NCI-H460 (cell line): ENCODE measurements at places on chromosomes 5 and 9. TPM values are rescaled to one million over a fixed set of nuclear protein-coding genes. Genes with fewer than 3 reads are reported as not detected.

IL11RA gene
- 2.2 and 3.3 TPM in 2 replicates for total RNA-seq

SMIM27 gene
- total RNA-seq = 1.4 and 11.5 TPM in 2 replicates

NSD1 gene
- 42.7 and 49.1 TPM in 2 replicates for total RNA-seq

GGTA1 gene
- not detected in 2 replicates for total RNA-seq

DNA sequence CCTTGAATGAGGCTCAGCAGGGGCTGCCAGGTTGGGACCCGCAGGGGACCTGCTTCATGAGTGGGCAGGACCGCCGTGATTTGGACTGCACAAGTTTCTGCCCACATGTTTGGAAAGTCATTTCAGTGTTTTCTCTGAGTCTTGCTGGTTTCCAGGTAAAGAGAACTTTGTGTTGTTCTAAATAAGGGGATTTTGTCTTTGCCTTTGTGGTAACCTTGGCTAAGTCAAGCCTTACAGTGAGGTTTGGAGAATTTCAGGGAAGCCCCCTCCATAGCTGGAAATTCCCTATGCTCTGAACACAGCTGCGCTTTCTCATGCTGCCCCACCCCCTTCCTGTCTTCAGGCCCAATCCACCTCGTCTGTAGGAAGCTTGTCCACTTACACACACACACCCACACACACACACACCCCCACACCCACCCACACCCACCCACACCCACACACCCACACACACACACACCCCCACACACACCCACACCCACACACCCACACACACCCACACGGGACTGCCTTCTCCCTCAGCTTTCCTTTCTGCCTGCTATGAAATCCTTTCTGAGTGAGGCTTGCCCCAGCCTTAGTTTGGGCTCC lies 270.1 kb downstream of the HSPA4 start:
- no peak for DNase-seq

- no peak for DNase-seq
Measured at GRCh38 chr5:59800347-59800893, 93.1 kb downstream of the PDE4D start.

GRCh38 chr5:98604301-98604700 lies 169.2 kb upstream of the RGMB start:
- DNase-seq = no peak

- no peak for DNase-seq
Measured at GRCh38 chr5:7857926-7858632, 7.1 kb upstream of the CFAP90 start.

DNA sequence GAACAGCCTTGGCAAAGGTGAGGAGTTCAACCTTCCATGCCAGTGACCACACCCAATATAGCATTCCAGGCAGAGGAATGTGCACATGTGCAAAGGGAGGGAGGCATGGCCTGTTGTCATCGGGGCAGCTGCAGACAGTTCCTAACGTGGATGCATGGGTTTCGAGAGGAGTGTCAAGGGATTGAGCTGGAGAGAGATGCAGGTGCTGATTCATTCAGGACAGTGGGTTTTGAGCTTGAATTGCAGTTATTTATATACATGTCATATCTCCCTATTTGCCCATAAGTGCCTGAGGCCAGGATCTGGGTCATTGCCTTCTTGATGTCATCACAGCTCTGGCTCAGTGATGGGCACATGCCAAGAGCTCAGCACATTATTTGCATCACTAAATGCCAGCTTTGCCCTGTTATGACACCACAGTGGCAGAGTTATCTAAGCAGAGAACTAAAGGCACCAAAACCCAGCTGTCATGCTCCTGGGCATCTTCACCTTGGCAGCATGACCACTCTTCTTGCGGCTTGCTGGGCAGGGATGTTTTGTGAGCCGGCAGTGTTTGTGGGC lies 278.0 kb downstream of the NTRK2 start:
- no peak for DNase-seq

DNA sequence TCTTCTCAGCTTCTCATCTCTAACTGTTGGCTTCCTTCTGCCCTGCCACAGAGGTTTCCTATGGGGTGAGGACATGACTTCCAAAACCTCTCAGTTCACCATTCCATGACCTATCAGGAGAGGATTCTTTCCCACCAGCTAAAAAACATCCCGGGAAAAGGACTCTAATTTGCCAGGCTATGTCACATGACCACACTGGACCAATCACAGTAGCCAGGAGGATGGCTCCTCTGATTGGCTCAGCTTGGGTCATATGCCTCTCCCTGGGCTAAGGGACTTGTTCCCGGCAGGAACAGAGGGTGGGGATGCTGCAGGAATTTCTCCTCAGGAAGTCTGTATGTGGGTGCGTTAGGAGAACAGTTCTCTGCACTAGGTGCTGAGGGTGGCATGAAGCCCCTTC lies 40.3 kb upstream of the XPA start:
- peak; percentile 35 for DNase-seq

- DNase-seq = no peak
Measured at GRCh38 chr9:133101356-133102189, 19.5 kb downstream of the RALGDS start.

- peak; percentile 3 for DNase-seq
Measured at GRCh38 chr5:169745441-169746146, 108.5 kb downstream of the DOCK2 start.

DNA sequence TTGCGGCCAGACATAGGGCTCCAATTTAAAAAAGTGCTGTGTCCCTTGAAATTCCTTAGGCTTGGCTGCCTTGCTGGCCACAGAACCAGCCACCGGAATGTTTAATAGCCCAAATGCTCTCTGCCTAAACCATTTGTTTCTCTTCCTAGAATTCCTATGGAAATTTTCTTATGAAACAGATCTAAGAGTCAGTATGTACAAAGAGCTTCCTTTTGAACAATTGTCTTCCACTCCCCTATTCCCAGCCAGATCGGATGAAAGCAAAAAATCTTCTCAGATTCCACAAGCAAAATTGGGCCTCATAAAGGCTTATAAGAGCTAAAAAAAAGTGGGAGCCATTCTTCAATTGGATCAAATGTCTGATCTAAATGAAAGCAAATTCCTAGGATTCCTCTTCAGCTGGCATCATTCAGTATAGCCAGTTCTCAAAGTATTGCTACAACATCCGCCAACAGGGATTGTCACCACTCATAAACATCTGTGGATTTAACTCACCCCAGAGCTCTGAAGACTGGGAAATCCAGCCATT lies 104.3 kb downstream of the CEMIP2 start:
- DNase-seq = no peak

DNA sequence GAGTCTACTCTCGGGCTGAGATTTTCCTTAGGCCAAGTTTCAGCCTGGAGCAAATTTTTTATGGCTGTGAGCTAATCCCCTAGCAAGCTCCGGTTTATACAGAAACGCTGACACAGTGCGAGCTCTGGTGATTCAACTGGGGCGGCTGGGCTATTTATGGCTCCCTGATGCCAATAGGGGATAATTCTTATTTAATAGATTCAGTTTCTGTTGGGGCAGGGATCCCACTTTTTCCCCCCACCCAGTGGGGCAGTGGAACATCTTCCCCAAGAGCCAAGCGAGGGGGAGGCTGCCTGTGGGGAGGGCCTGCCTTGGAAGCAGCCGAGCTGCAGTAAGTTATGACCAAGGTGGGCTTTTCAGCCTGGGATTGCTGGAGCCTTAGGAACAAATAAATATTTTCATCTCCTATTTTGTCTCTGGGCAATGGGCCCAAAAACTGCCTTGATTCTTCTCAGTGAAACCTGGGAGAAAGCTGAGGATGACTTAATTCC lies 129.1 kb downstream of the MACROH2A1 start:
- DNase-seq = no peak

DNA sequence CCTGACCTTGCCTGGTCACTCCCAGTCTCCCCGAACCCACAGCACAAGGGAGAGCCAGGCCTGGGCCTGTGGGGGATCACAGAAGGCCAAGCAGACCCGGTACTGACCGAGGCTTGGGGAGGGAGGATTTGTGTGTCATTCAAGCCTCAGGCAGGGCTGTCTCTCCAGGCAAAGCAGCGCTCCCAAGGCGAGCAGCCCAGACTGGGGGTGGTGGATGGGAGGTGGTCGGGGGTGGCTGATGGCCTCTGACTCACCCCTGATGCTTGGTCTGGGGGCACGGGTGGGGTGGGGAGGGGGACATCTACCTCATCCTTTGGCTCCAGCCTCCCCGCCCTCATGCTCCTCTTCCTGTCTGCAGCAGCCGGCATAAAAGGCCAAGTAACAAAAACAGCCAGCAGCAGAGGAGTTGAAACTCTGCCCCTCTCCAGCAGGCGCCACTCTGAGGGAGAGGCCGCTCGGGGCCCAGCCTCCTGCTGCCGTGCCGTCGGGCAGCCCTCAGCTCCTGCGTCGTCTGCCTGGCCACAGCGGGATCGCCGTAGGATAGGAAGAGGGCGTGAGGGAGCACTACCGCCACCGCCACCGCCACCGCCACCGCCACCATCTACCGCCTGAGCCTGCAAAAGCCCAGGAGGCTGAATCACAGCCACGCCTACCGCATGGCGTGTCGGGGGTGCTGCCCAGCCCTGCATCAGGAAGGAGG lies 166.0 kb downstream of the OLFM1 start:
- DNase-seq = peak; percentile 3
